ENCODE measurements at places on chromosomes 16 and 17.

GRCh38 chr17:2028234-2028614 is 1.7 kb upstream of the DPH1 start:
- no peak for DNase-seq

DNA sequence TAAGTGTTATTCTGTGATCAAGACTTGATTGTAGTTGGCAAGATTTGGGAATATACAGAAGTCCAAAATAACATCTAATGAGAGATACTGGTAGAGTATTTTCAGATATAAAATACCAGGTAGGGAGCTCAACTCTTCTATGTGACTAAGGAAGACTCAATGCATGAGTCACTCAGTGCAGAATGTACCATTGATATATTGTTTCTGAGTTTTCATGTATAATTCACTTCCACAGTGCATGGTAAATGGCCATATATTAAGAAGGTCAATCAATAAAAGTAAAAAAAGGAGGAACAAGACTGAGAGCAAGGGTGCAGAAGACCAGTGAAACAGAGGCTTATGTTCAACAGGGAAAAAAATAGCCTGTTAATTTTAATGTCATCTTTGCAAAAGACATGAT is 1387.9 kb downstream of the CDH8 start:
- DNase-seq = no peak

DNA sequence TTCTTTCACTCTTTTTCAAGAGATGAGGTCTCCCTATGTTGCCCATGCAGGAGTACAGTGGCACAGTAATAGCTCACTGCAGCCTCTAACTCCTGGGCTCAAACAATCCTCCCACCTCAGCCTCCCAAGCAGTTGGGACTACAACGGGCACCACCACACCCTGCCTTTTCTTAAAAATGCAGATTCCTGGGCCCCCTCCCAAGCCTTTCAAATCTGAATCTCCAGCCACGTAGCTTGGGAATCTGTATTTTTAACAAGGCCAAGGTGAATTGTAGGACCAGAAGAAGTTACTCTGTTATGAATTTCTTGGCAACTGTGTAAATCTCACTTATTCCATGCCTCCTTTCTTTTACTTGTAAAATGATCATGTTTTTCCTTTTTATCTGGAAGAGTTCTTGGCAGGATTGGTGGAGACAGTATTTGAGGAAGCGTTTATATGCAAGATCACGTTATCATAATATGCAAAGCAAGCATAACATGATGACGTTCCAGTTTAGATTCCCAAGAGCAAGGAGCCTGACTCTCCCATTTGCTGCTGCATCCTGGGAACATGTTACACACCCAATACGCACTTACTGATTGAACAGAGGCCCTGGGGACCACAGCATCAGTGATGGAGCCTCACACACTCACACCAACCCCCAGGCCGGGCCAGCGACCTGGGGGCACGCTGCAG is 44.5 kb downstream of the LITAF start:
- no peak for DNase-seq

GRCh38 chr17:2881295-2881694 is 85.1 kb downstream of the RAP1GAP2 start:
- no peak for DNase-seq

DNA sequence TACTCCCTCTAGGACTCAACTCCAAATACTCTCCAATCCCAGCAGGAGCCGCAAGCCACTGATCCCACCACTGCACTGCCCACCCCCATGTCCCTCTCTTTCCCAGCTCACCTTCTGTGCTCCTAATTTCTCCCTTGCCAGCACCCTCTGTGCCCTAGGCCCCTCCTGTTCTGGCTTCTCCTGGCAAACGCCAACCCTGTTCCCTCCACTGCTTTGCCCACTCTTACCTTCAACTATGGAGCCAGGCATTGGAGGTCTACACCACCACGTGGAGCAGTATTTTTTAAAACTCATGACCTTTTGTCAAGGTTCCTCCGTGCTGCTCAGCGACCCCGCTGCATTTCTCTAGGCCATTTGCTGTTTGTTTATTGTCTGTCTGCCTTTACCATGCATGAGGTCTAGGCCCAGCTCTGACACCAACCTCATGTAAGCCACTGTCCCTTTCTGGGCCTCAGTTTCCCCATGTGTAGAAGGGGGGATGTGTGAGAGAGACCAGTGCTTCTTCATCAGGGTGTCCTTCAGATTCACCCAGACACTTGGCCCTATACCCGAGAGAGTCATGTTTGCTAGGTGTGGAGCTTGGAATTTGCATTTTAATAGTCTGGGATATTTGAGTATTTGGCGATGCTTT is 4.6 kb downstream of the CCDC102A start:
- no peak for DNase-seq

- no peak for DNase-seq
Measured at GRCh38 chr17:61715348-61715747, 124.3 kb upstream of the NACA2 start.

- DNase-seq = no peak
Measured at GRCh38 chr16:87725596-87726235, 40.1 kb downstream of the KLHDC4 start.

GRCh38 chr17:30375661-30376060 is 3.1 kb upstream of the CPD start:
- no peak for DNase-seq

DNA sequence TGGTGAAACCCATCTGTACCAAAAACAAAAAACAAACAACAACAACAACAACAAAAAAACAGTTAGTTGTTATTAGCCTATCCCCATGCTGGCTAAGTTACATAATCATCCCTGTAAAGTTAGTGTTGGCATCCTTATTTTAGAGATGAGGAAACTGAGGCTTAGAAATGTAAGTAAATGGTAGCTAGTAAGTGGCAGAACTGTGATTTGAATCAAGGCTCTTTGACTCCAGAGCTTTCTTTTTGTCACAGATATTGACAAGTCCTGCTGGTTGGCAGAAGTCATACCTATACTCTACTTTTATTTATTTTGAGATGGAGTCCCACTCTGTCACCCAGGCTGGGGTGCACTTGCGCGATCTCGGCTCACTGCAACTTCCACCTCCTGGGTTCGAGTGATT is 42.1 kb downstream of the PRKCA start:
- no peak for DNase-seq

DNA sequence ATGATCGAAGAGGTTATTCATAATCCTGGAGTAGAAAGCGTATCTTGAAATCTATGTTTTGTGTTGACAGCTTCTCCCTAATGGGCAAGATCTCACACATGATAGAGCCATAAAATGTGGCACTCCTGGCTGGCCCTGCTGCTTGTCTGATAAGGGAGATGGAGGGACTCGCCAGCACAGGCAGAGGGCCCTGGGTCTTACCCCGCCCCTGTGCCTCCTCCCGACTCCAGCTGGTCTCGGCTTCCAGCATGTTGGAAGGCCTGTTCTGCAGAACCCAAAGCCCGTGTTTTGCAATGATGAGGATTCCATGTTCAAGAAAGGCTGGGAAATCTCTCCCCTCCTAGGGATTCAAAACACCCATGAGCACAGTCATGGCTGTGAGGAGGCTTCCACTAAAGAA is 106.7 kb upstream of the SDK2 start:
- DNase-seq = no peak

DNA sequence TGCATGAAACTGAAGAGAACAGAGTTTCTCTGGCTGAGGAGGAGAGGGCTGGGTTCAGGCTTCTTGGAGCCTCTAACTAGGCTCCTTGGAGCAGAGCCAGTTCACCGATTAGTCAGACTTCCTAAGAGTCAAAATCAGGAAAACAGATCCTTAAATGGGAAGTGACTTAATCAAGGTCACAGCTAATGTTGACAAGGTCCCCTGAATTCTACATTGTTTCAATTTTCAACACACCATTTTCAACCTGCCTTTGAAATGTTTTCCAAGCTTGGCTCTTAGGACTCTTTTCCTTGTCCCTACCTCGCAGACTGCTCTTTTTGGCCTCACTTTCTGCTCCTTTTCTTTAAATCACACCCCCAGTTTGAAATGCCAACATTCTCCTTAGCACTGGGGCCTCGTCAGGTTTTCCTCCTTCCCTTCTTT is 16.3 kb downstream of the MYL4 start:
- no peak for DNase-seq

GRCh38 chr16:13521356-13521755 is 398.6 kb upstream of the ERCC4 start:
- no peak for DNase-seq

DNA sequence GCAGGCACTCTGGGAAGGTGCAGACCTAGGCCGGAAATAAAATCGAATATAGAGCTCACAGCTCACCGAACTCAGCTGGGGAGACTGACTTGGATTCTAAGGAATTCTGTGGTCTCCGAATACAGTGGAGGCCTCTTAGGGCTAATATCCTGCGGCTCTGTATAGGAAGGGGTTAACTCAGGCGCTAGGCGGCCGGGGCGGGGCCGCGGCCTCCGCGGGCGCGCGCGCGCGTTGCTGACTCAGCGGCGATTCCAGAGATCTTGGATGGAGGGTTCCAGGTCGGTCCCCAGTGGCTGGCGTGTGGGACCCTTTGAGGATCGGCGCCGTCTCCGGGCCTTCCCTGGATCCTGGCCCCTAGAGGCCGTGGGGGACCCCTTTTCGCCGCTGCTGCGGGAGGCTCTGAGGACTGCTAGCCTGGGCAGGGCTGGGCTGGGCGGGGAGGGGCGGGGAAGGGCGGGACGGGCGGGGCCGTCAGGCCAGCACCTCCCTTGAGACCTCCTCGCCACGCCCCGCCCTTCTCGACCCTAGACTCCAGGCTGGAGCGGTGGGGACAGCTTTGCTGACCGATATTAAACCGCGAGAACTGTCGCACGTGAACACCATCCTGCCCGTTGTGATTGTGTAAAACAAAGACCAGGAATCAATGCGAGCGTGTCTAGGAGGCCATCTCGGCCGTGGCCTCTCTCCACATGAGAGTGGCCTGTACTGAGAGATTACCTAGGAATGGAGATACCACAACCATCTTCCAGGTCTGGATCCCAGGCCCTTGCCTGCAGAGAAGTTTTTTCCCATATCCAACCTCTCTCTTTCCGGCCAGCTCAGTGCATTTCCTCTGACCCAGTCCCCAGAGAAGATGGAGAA is 1.4 kb upstream of the PLEKHH3 start:
- DNase-seq = peak; percentile 63

DNA sequence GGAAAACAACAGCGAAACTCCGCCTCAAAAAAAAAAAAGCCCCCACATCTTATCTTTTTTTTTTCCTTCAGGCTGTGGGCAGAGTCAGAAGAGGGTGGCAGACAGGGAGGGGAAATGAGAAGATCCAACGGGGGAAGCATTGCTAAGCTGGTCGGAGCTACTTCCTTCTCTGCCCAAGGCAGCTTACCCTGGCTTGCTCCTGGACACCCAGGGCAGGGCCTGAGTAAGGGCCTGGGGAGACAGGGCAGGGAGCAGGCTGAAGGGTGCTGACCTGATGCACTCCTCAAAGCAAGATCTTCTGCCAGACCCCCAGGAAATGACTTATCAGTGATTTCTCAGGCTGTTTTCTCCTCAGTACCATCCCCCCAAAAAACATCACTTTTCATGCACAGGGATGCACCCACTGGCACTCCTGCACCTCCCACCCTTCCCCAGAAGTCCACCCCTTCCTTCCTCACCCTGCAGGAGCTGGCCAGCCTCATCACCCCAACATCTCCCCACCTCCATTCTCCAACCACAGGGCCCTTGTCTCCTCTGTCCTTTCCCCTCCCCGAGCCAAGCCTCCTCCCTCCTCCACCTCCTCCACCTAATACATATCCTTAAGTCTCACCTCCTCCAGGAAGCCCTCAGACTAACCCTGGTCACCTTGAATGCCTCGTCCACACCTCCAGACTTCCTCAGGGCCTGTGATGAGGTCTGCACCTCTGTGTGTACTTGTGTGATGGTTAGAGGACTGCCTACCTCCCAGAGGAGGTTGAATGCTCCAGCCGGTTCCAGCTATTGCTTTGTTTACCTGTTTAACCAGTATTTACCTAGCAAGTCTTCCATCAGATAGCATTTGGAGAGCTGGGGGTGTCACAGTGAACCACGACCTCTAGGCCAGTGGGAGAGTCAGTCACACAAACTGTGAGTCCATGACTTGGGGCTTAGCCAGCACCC is 1.2 kb upstream of the HBA1 start:
- DNase-seq = no peak

- no peak for DNase-seq
Measured at GRCh38 chr16:69482410-69482991, 58.1 kb downstream of the CYB5B start.

- DNase-seq = no peak
Measured at GRCh38 chr16:67803894-67804293, 2.5 kb downstream of the RANBP10 start.

GRCh38 chr16:84673203-84673535 is 24.9 kb downstream of the KLHL36 start:
- DNase-seq = no peak

All from activated CD4-positive, alpha-beta T cell treated with anti-CD3 and anti-CD28 coated beads, Interleukin-2, amount 50 U/mL, for 4 hours (primary cell).